Activated CD4-positive, alpha-beta T cell treated with anti-CD3 and anti-CD28 coated beads for 48 hours (primary cell): ENCODE measurements at places on chromosomes 3 and 15.

GRCh38 chr3:196603683-196604082 is 35.2 kb downstream of the FBXO45 start:
- DNase-seq = no peak

GRCh38 chr15:43769584-43770228 is 7.1 kb downstream of the ELL3 start:
- peak; percentile 78 for DNase-seq

DNA sequence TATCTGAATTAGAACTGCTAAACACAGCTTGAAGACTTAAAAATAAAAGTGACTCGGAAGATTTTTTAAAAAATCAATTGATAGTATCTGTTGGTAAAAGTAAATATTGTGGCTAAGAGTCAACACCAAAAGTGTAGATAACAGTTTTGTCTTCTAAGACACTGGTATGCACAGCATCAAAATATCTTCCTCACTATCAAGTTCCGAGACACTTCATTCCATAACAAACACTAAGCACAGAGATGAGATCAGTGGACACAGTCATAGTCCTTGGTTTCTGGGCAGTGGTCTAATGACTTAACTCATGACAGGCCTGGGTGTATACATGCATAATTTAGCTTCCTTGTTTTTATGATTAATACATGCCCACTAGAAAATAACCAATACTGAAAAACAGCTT is 63.2 kb downstream of the PXYLP1 start:
- no peak for DNase-seq

GRCh38 chr3:53357458-53357857 is 10.1 kb upstream of the DCP1A start:
- DNase-seq = no peak

GRCh38 chr3:58414538-58415197 is 19.0 kb downstream of the PDHB start:
- DNase-seq = peak; percentile 56

- DNase-seq = no peak
Measured at GRCh38 chr3:129327510-129327909, 48.8 kb downstream of the HMCES start.

- DNase-seq = peak; percentile 77
Measured at GRCh38 chr15:40307421-40308211, at the start of gene PLCB2. Gene PLCB2 (minus strand): TSS chr15:40307935. CDS start chr15:40307672, 263 bp downstream.

- no peak for DNase-seq
Measured at GRCh38 chr15:57914350-57915055, 151.0 kb downstream of the ALDH1A2 start.

GRCh38 chr15:75198560-75199356 is 2.9 kb upstream of the C15orf39 start:
- DNase-seq = peak; percentile 47

DNA sequence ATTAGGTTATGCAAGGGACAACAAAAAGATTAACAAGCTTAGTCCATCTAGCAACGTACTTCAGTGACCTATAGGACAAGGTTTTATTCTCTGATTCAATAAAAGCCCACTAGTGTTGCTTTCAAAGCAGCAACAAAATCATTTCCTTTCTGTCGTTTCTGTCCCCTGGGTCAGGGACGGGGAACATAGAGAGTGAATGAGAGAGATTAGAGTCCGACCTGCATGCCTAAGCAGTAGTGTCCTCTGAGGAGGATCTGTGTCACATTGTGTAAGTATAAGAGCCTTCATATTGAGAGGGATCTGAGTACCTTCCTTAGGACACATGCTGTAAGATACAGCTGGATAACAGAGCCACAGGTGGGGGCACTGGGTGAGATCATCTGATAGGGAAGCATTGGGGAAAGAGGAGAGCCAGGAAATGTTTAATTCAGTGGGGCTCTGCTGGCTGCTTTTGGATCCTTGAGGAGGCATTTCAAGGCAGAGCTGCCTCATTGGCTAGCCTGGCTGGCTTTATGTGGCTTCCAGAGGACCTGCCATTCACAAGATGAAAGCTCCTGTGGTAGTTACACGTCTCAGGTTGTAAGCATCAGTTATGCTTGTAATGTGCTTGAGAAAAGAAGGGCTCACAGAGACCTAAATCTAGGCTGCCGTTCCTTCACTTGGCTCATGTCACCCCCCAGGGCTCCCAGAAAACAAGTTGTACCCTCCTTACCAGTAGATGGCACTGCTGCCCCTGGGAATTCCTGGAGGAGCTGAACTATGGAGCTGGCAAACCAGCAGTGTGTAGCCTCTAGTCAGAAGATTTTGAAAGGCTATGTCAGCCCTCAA is 2.7 kb downstream of the TMEM108 start:
- DNase-seq = peak; percentile 60

GRCh38 chr3:12838179-12838965 is 3.0 kb downstream of the RPL32 start:
- no peak for DNase-seq
